ENCODE measurements at places on chromosomes 11 and 22. TPM values are rescaled to one million over a fixed set of nuclear protein-coding genes. Genes with fewer than 3 reads are reported as not detected.

DNA sequence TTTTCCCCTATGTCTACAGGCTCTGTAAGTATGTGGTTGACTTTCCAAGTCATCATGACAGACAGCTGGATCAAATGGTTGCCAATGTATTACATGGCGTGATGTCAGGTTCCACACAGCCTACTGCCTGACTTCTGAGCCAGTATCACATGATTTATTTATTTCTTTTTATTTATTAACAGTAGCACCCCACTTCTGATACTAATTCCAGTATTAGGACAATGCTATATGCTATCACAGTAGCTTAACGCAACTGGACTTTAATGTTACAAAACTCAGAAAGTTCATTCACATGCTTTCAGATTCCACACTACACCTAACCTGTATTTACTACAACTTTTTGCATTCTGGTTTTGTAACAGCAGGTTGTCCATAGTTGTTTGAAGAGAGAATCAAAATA lies 17.7 kb upstream of the C11orf24 start:
- DNase-seq = no peak

DNA sequence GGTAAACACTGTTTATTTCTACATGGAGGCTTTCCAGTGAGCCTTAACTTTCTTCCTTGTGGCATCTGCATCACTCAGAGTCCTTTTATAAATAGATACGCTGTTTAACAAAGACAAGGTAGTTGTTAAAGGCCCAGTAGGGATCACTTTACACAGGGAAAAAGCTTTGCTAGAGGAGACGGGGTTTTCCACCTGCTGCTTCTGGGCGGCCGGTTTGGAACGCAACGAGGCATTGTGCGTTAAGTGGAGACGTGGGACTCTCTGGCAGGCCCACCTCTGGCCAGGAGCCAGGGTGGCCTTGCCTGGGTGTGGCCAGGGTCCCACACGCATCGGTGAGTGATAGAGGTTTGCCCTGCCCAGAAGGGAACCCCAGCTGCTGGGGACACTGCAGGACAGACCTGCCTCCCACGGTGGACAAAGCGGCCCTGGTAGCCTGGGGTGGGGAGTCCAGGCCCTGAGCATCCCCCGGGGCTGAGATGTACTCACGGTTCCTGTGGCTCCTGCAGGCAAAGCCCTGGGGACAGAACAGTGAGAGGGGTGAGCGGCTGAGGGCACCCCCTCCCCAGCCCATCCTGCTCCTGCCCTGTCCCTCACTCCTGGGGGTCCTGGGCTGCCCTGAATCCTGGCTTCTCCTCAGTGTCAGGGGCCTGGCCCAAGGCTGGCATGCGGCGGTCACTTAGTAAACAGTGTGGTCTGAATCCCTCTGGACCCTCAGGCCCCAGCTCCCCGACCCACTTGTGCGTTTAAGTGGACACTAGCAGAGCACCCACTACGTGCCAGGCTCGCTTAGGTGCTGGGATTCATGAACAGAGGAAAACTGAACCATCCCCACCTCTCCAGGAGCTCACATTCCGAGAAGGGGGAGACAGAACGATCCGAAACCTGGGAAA lies 4.2 kb downstream of the IL17REL start:
- DNase-seq = no peak

DNA sequence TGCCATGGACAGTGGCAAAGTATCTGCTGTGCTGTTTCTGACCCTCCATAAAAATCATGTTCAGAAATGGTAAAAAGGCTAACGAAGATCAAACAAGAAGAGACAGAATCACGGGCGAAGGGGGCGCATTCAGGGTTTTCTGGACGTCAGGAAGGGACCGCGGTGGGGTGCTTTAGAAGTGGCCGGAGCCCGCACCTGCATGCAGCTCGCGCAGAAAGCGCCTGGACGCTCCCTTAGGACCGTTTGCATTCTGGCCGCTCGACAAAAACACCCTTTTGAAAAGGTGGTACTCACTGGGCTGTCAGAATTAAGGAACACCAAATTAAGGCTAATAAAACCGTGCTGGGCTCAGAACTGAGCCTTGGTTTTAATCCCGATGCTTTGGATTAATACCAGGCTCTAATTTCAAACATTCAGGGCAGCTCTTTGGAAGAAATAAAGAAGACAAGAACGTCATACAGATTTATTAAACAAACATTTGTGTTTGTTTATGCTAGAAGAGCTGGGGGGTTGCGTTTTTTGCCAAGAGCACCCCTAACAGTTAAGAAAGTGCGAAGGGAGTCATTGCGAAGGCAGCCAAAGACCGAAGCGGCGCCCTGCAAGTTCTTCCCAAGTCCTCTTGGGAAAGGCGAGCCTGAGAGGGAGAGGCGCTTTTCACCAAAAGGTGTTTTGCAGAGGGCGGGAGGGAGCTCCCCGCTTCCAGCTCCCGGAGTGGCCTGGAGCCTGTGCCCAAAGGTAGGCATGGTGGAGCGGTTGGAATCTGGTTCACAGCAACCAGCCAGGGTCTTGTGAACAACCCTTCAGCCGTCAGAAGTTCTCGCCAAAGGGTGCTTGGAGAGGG lies 47.7 kb upstream of the DBX1 start:
- DNase-seq = no peak

C11orf86 gene
- not detected for total RNA-seq

CELSR1 gene
- 3.0 TPM for total RNA-seq

MAP6 gene
- 8.8 TPM for total RNA-seq
